Suprapubic skin (tissue), 4 donors: ENCODE measurements at places on chromosomes 16 and 17. TPM values are rescaled to one million over a fixed set of nuclear protein-coding genes. Genes with fewer than 3 reads are reported as not detected.

TOP3A gene
- total RNA-seq: 22.9 TPM

TNFRSF13B gene
- total RNA-seq: not detected

OR1F1 gene
- not detected for total RNA-seq

CCL4L2 gene
- not detected for total RNA-seq

HID1 gene
- total RNA-seq: 3.4 TPM

CACNG1 gene
- not detected for total RNA-seq

GGA3 gene
- 68.8 TPM for total RNA-seq

CCL17 gene
- total RNA-seq: 2.6 TPM

KRTAP1-5 gene
- 63.2 TPM for total RNA-seq

ST6GALNAC2 gene
- 71.1 TPM for total RNA-seq

DNAI2 gene
- total RNA-seq: not detected

TBC1D3G gene
- total RNA-seq: 4.6 TPM

BMERB1 gene
- 5.5 TPM for total RNA-seq

CLEC18A gene
- 1.7 TPM for total RNA-seq

KRT16 gene
- total RNA-seq: 162 TPM

NECAB2 gene
- total RNA-seq: not detected

SMG1 gene
- 180 TPM for total RNA-seq

PDILT gene
- total RNA-seq: not detected

KRTAP16-1 gene
- 2.2 TPM for total RNA-seq

WNT3 gene
- total RNA-seq: 84.9 TPM

CLEC18B gene
- not detected for total RNA-seq

SEPTIN12 gene
- not detected for total RNA-seq
